IMR-90 (cell line): ENCODE measurements at places on chromosomes 6 and 20. TPM values are rescaled to one million over a fixed set of nuclear protein-coding genes. Genes with fewer than 3 reads are reported as not detected.

DNA sequence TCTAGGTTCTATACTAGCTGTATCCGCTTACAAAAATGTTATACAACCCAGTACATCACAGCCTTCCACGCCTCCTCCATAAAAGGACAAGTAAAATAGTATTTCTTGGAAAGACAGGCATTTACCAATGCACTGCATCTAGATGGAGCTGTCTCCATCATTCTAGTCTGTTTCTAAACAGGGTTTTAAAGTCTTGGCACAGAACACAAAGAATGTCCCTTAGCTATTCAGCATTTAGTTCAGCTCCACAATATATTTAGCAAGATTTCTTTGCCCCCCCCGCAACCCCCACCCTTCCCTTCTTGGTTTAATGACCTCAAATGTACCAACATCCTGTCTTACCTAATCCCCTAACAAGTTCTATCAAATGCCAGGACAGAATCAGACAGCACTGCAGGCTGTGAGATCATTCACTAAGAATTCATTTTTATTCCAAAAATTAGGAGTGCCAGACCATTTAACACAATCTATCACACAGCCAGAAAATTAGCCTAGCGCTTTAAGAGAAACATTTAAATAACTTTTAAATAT, 198.6 kb downstream of the BACH2 start:
- H3K27ac ChIP-seq = peak overlapping the region; percentile 9; the same call in 1 of the 2 replicates
- peak; percentile 89 for DNase-seq

BACH2 gene
- 1.1 and 1.3 TPM in 2 replicates for total RNA-seq

DNA sequence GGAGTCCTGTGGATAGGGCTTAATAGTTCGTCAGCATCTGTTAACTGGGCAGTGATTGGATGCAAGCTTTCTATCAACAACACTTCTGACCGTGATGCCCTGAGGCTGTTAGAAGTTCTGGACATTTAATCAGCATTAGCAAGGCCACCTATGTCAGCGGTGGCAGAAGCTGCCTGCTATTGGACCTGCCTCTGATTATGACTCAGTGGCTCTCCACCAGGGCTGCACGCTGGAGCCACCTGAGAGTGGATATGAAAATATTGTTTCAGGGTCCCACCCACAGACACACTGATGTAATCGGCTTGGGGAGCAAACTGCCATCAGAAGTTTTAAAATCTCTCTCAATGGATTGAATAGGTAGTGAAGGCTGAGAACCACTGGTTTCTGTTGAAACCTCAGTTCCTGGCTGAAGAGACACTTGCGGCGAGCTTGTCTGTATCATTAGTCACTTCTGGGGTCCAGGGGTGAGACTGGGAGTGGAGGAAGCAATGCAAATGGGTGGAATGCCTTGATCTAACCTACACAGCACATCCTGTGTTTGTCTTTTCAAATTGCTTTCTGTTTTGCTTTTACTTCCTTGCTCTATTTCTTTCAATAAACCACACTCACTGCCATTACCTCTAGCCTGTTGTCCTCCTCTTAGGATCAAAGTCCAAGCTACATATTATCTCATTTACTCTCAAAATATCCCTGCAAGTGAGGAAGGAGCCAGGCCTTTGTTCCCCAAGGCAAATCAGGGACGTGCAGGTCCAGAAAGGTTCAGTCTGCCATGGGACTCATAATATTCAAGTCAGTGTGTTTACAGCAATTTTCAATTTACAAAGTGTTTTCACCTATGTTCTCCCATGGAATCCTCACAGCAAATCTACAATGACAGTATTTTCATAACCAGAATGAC, 4.2 kb downstream of the CLIC5 start:
- H3K4me1 ChIP-seq = peaks cover 5% of the 10 kb centered on the region; the same call in 1 of the 2 replicates
- DNase-seq = no peak
- peaks cover 31% of the 10 kb centered on the region for H3K27me3 ChIP-seq
- H3K36me3 ChIP-seq = no peaks in the 10 kb centered on the region
- H3K27ac ChIP-seq = no peak overlapping the region

- no peaks in the 10 kb centered on the region for H3K27me3 ChIP-seq
- DNase-seq = no peak
- H3K36me3 ChIP-seq = peaks cover 4% of the 10 kb centered on the region
- H3K4me3 ChIP-seq = no peak overlapping the region
Measured at GRCh38 chr20:31803552-31804291, 15.4 kb upstream of the MYLK2 start.

- H3K4me3 ChIP-seq = no peak overlapping the region
- H3K36me3 ChIP-seq = peaks cover 4% of the 10 kb centered on the region; the same call in 1 of the 2 replicates
- no peak overlapping the region for H3K27ac ChIP-seq
Measured at GRCh38 chr6:118506071-118506638, 41.9 kb upstream of the PLN start.

- H3K4me3 ChIP-seq = no peak overlapping the region
- H3K27me3 ChIP-seq = no peaks in the 10 kb centered on the region
- no peaks in the 10 kb centered on the region for H3K36me3 ChIP-seq
- no peak overlapping the region for H3K27ac ChIP-seq
Measured at GRCh38 chr6:150549007-150549406, 50.7 kb upstream of the PLEKHG1 start.

GRCh38 chr6:11392778-11393507, 144.6 kb upstream of the TMEM170B start:
- H3K36me3 ChIP-seq = no peaks in the 10 kb centered on the region
- H3K4me1 ChIP-seq = peaks cover 8% of the 10 kb centered on the region
- no peak overlapping the region for H3K27ac ChIP-seq

- H3K4me1 ChIP-seq = no peaks in the 10 kb centered on the region
- H3K27me3 ChIP-seq = no peaks in the 10 kb centered on the region; the same call in 1 of the 2 replicates
- H3K36me3 ChIP-seq = no peaks in the 10 kb centered on the region
- no peak overlapping the region for H3K4me3 ChIP-seq
- DNase-seq = no peak
Measured at GRCh38 chr6:87806635-87807034, 104.6 kb upstream of the AKIRIN2 start.

UBD gene
- not detected in 2 replicates for total RNA-seq

MCCD1 gene
- not detected in 2 replicates for total RNA-seq

DNA sequence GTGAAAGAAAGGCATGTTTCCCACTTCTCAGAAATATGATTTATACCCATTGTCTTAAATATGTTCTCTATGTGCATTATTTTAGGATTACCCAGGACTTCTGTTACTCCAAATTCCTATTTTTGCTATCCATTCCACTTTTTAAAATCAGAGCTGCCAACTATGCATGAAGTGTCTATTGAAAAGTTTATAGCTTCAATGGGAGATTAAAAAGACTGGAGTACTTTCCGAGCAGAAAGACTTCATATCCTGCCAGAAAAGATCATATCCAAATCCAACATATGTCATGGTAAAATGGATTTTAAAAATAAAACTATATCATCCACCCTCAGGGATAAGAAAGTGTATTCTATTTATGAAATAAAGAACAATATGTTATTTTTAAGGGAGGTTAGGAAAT, 212.7 kb downstream of the COL12A1 start:
- DNase-seq = no peak
- H3K36me3 ChIP-seq = no peaks in the 10 kb centered on the region
- no peaks in the 10 kb centered on the region for H3K4me1 ChIP-seq
- H3K27me3 ChIP-seq = no peaks in the 10 kb centered on the region
- H3K27ac ChIP-seq = no peak overlapping the region
- no peak overlapping the region for H3K4me3 ChIP-seq

DNA sequence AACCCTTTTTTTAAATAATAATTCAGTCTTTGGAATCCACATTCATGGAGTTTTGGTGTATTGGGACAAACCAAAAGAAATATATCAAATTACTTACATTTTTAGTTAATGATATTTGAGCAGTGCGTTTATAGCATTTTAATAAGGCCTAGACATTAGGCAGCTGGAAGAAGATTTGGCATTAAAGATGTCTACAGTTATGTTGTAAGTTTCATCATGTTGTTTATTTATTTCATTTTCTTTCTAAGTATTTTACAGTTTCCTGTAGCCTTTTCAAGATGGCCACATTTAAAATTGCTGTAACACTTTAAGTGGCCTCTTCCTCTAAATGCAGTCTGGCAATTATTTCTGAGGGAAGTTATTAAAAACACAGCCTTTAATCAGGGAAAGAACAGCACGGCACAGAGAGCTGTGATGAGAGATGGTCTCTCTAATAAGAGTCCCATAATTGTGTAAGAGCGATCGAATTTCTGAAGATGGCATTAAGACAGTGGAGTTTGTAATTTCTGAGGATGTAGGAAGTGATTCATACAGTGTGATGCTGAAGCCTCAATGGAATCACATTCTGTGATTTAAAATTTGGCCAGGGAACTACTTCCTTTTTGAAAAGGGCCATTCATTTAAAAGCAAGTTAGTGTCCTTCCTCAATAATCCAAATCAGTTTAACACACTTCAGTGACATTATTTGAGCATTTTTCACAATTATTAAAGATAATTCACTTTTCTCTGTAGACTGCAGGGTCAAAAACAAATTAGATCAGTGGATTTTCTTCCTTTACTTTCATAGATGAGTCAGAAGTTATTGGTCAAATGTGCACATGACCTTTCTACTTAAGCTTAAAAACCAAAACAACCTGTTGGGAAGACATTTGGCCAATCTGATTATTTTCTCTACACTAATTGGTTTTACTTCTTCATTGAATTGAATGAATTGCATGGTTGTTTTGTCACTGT, 52.4 kb upstream of the EDN3 start:
- H3K4me3 ChIP-seq = no peak overlapping the region
- H3K27ac ChIP-seq = no peak overlapping the region
- no peak for DNase-seq
- no peaks in the 10 kb centered on the region for H3K36me3 ChIP-seq
- no peaks in the 10 kb centered on the region; the same call in 1 of the 2 replicates for H3K27me3 ChIP-seq

DNA sequence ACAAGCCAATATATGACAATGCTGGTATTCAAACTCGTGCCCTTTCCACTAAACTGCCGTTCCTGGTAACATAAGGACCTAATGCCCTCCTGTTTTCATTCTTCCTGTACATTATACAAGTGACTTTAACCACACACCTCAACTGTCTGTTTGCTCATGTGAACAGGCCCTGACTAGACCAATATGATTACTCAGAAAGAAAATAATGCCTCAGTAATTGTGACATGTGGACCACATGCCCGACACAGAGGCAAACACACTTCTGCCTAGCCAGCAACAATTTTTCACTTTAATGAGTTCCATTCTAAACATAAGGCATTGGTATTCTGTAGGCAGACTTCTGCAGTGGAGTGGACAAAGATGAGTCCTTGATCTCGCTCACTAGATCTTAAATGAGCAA, 30.0 kb downstream of the SLC22A16 start:
- no peak overlapping the region for H3K4me3 ChIP-seq
- no peak for DNase-seq
- no peaks in the 10 kb centered on the region for H3K4me1 ChIP-seq
- no peaks in the 10 kb centered on the region for H3K36me3 ChIP-seq
- no peak overlapping the region for H3K27ac ChIP-seq

TRIM31 gene
- total RNA-seq = not detected in 2 replicates

DNA sequence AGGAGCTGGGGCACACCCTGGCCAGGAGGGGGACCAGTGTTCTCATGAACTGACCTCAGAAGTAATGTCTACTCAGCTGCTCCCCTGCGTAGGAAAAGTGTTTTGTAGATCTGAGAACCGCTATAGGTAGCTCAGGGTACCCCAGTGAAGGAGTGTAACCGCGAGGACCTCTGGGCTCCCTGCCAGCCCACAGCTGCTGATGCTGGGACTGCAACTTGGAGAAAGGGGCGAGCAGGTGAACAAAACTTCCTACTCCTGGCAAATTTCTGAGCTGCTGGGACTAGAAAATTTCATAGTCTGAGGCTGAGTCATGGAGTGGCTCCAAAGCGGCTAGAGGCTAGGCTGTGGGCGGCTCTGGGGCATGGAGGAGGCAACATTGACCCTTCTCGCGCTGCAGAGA, 51.9 kb downstream of the PYGB start:
- H3K27me3 ChIP-seq = no peaks in the 10 kb centered on the region
- no peak overlapping the region for H3K4me3 ChIP-seq
- no peak overlapping the region for H3K27ac ChIP-seq
- peak; percentile 33 for DNase-seq
- H3K4me1 ChIP-seq = peaks cover 16% of the 10 kb centered on the region

FOXF2 gene
- 2.5 TPM in 2 replicates for total RNA-seq

TRMT6 gene
- total RNA-seq = 7.2 and 10.0 TPM in 2 replicates

CCHCR1 gene
- 16.1 and 22.0 TPM in 2 replicates for total RNA-seq

OOEP gene
- not detected in 2 replicates for total RNA-seq

- DNase-seq = no peak
- H3K36me3 ChIP-seq = no peaks in the 10 kb centered on the region
- no peak overlapping the region for H3K27ac ChIP-seq
- H3K4me1 ChIP-seq = no peaks in the 10 kb centered on the region
- H3K27me3 ChIP-seq = peaks cover 43% of the 10 kb centered on the region
Measured at GRCh38 chr20:37895166-37895565, 7.8 kb upstream of the VSTM2L start.

DNA sequence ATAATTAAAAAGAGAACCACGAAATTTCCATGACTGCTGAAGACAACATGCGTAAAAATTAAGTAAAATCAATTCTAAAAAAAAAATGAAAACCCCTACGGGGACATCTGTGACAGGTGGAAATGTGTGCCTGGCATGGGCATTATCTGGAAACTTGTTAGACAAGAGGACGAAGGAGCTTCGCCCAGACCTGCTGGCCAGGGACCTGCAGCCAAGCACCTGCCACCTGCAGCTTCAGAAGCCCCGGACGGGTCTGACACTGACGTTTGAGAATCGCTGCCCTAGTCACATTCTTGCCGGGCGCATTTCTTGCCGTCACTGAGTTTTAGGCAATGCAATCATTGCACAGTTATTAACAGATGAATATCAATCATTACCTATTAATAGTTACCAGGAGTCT, 140.3 kb downstream of the SMOC2 start:
- H3K4me3 ChIP-seq = no peak overlapping the region
- DNase-seq = no peak
- no peaks in the 10 kb centered on the region for H3K36me3 ChIP-seq
- H3K4me1 ChIP-seq = no peaks in the 10 kb centered on the region
- no peaks in the 10 kb centered on the region for H3K27me3 ChIP-seq
- no peak overlapping the region for H3K27ac ChIP-seq

OXT gene
- not detected in 2 replicates for total RNA-seq

- H3K36me3 ChIP-seq = peaks cover 5% of the 10 kb centered on the region
- peak; percentile 58 for DNase-seq
- no peak overlapping the region for H3K4me3 ChIP-seq
- no peaks in the 10 kb centered on the region for H3K27me3 ChIP-seq
Measured at GRCh38 chr6:117491916-117492315, 9.4 kb downstream of the DCBLD1 start.

PPP1R14C gene
- not detected in 2 replicates for total RNA-seq

GRCh38 chr6:36839749-36840431, 646 bp upstream of the CPNE5 start:
- DNase-seq = no peak
- peak overlapping the region; percentile 42 for H3K4me3 ChIP-seq
- peaks cover 8% of the 10 kb centered on the region; the same call in 1 of the 2 replicates for H3K4me1 ChIP-seq
- H3K27ac ChIP-seq = no peak overlapping the region

CFB gene
- total RNA-seq = 1.4 and 1.8 TPM in 2 replicates

DNA sequence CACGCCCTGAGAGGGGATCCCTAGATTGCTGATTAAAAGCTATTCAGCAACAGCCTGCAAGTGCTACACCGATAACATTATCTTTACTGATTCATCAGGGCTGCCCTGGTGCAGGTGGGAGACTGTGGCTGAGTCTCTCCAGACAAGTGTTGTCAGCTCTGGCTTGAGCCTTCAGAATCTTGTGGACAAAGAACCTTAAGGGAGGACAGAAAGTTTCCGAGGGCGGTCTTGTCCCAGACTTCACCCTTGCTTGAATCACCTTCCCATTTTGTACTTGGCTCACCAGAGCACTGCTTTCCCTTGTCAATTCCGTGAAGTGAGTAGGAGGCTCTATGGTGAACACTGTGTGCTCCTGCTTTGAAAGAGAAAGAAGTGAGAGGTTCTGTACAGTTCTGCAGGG, 88.6 kb upstream of the PCSK2 start:
- no peaks in the 10 kb centered on the region for H3K4me1 ChIP-seq
- no peak overlapping the region for H3K27ac ChIP-seq
- H3K27me3 ChIP-seq = no peaks in the 10 kb centered on the region
- DNase-seq = no peak
